ENCODE measurements at places on chromosomes 16 and 17.

DNA sequence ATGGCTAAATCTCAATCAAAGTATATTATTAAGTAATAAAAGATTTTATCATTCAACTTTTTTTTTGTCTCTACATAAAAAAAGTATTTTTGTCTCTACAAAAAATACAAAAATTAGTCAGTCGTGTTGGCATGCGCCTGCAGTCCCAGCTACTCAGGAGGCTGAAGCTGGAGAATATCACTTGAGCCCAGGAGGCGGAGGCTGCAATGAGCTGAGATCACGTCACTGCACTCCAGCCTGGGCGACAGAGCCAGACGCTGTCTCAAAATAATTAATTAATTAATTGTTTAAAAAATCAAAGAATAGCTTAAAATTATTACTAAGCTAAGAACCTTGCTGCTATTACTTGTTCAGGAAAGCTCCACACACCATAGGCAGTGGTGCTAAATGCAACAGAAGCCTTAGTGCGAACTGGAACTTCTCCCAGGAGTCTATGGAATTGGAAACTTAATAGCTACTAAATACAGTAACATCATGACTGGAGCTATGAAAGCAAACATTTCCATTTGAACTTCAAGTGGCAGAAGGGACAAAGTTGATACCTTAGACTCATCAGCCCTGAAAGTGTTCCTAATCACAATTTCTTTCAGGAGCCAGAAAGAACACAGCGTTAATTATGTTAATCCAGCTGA, 22.6 kb downstream of the ADCY9 start:
- no peak for DNase-seq

GRCh38 chr17:57420734-57421717, 164.7 kb downstream of the MSI2 start:
- DNase-seq: no peak

DNA sequence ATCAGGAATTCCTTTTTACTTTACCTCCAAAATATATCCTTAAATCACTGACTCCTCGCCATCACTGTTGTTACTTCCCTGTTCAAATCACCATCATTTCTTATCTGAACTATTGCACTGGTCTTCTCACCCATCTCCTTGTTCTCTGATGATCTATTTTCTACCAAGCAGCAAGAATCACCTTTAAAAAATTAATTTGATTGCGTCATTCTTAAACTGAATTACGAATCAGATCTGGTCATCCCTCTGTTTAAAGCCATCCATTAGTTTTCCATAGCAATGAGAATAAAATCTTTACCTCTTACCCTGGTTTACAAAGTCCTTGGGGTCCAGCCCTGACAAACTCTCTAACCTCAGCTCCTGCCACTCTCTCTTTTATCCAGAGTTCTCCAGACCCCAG, 14.6 kb downstream of the PCTP start:
- no peak for DNase-seq

DNA sequence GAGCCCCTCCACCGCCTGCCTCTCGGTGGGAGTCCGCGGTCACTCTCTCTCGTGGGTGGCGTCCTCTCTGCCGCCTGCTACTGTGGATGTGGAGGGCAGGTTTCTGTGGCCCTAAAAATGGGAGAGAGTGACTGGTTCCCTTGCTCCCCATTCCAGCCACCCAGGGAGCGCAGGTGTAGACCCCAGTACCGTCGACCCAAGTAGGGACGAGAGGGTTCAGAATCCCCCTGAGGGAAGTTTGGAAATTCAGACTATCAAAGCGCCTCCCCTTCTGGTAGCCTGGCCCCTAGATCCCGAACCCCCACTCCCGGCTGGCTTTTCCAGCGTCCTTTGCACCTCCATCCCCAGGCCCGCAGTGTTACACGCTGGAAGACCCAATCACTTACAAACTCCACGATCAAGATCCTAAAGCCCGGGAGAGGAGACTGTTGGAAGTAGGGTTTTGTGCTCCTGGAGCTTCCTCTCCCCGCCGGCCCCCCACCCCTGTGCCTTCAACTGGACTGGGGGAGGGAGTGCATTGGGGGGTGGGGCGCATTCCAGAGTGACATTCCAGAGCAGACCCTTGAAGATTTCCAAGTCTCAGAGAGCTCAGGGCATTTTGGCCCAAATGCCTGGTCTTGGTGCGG, 991 bp downstream of the GPRC5C start:
- no peak for DNase-seq

- no peak for DNase-seq
Measured at GRCh38 chr17:61384354-61384691, 15.3 kb upstream of the TBX2 start.

DNA sequence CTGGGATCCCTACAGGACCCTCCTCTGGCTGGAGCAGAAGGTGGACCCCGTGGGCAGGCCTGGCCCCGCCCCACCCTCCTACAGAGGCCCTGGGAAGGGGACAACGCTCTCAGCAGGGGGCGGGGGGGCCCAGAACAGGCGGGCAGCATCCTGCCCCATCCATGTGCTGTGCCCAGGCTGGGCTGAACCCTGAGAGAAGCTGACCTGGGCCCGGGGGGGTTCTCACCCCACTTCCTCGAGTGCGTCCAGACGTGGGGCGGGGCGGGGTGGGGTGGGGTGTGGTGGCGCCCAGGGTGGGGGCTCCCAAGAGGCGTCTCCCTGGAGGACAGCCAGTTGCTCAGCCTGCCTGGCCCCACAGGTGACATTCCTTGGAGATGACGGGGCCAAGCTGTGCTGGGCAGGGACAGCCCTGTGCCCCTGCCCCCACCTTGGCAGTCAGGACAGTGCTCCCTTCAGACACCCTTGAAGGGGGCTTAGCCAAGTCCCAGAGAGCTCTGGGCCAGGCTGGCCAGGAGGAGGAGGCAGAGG, 390 bp upstream of the UNC13D start:
- no peak for DNase-seq

- DNase-seq: peak; percentile 33
Measured at GRCh38 chr17:75124041-75124818, 7.3 kb downstream of the NT5C start.

DNA sequence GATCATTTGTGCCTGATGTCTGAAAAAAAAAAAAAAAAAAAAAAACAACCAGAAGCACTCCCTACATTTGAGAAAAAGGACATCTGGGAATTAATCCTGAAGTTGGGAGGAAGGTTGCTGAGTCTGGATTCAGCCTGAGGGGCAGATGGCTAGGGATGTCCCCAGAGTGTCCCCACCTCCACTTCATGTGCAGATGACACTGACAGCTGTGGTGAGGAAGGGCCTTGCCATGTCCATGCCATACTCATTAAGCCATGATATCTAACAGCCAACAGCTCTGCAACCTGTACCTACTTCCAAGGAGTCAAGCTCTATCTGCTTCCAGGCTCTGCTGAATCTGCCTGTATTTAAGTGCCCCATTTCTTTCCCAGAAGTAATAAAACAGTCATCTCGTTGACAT, 356.0 kb downstream of the CA10 start:
- no peak for DNase-seq

All from natural killer cell (primary cell).